ENCODE measurements at places on chromosomes 6 and 20. TPM values are rescaled to one million over a fixed set of nuclear protein-coding genes. Genes with fewer than 3 reads are reported as not detected.
A peak's percentile ranks its signal among the peaks of the same experiment; 100 is the strongest.

DNA sequence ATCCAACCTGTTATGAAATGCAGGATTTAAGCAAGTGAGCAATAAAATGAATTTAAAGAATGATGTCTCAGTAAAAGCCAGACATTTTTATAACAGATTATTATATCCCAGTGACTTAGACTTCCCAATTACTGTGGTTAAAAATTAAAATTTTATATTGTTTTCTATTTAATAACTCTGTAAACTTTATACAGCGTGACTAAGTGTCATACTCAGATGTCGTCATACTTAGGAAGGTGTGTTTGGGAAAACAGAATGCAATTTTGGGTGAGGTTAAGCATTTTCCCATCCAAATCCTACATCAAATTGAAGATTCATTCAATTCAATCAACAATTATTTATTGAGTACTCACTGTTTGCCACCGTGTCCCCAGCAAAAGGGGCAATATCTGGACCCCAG, 31.4 kb upstream of the FRMD1 start:
- no peak for DNase-seq

- DNase-seq = no peak
Measured at GRCh38 chr20:10492844-10493243, 57.7 kb downstream of the SLX4IP start.

GRCh38 chr6:53227847-53228246, 79.2 kb upstream of the GCM1 start:
- DNase-seq = no peak

Gene FKBP1A
- polyA plus RNA-seq = 45.1 TPM

Gene SOBP
- polyA plus RNA-seq = not detected

DNA sequence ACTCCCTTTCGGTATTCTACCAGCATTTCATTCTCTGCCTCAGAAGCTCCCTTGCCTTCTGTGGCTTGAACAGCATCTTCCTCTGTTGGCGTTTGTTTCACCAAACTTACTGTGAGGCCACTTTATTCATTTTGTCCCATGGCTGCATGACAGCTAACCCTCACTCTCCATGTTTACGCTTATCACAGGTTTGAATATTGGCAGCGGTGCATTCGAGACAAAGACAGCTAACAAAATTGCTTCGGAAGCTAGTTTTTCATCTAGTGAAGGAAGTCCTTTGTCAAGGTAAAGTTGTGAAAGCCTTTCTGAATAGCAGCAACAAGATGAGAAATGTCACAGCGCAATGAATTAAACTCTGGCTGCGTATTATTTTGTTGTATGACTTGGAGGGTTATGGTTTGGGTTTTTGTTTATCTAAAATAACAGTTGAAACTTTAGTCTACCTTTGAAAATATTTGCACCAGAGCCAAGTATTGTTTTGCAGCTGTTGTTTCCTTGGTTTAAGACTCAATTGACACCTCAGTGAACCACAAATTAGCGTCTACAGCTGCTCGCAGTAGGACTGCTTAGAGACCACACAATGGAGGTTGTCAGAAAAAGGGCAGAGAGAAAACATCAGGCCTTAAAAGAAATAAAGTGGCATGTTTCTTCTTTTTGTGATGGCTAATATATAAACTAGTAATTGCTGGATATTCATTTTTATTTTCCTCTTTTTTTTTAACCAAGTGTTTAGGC, 70.4 kb upstream of the XRN2 start:
- DNase-seq = no peak

Gene MATN4
- polyA plus RNA-seq = not detected

DNA sequence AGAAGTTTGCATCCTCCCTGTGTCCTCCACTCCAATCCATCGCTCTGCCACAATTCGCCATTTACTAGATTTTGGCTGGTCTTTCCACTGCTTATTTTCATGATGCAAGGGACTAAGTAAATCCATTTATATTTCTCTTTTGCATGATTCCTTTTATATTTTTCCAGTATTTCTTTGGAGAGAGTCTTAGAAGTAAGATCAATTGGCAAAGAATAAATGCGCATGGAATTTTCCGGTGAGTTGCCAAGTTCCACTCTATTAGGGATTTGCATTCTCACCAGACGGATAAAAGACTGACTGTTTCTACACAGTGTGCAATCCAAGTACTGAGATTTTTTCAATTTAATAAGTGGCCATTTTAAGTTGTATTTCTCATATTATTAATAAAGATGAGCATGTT, 91.7 kb upstream of the PHACTR3 start:
- DNase-seq = no peak

GRCh38 chr6:98416027-98416426, 418.3 kb upstream of the POU3F2 start:
- no peak for DNase-seq

Gene FKBP1C
- 0.21 TPM for polyA plus RNA-seq

Gene TPD52L1
- 4.4 TPM for polyA plus RNA-seq

Gene TBC1D20
- polyA plus RNA-seq = 33.2 TPM

DNA sequence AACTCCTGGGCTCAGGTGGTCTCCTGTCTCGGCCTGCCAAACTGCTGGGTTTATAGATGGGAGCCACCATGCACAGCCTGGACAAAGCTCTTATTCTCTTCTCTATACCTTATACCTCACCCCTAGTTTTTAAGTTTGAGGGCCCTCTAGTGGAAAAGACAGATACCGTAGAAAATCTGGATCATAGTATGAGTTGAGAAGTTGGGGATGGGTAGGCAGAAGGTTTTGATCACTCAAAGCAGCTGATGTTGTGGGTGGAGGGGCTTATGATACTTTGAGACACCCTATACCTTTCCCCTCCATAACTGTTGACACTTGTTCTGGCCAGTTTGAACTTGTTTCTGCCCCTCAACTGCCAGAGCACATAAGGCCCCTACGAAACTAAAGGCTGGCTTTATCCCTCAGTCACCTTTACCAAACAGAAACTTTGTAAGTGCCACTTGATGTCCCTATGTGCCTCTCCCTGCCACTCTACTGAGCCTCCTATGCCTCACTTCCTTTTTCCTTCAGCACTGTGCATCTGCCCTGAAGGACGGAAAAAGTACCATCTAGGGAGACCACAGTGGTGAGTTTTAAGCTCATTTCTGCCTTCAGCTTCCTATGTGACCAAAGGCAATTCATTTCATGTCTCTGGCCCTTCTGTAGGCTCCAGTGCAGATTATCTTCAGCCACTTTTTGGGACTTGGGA, 28.6 kb downstream of the RALY start:
- DNase-seq = peak; percentile 18

DNA sequence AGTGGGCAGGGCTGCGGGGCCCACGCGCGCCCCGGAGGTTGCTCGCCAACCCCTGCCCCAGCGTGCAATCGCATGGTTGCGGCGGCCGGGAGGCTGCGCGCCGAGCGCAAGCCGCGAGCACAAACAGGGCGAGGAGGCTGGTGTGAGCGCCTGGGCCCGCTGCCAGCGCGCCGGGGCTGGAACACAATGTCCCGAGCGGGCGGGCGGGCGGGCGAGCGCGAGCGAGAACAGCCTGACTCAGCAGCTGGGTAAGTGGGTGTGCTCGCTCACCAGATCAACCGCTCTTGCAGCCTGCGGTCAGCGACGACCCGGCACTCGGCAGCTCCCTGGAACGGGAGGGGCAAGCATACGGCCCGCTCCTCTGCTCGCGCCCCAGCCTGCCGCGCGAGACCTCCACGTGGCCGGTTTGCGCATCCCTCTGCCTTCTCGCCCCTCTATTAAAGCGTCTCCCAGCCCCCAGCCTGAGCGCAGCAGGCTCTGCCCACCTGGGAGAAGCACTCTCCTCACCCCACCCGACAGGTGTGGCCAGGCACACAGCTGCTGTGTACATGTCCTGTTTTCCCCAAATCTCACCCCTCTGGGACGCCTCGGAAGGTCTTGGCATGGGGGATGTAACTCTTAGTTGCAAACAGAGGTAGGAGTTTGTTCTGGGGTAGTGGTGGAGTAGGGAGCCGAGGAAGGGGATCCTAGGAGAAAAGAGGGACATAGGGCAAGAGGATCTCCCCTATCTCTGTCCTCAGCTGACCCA, 8.7 kb upstream of the ARMC12 start:
- DNase-seq = peak; percentile 89

Gene SLC17A2
- polyA plus RNA-seq = not detected

GRCh38 chr6:41135062-41135832, 18.9 kb downstream of the TREML1 start:
- no peak for DNase-seq

DNA sequence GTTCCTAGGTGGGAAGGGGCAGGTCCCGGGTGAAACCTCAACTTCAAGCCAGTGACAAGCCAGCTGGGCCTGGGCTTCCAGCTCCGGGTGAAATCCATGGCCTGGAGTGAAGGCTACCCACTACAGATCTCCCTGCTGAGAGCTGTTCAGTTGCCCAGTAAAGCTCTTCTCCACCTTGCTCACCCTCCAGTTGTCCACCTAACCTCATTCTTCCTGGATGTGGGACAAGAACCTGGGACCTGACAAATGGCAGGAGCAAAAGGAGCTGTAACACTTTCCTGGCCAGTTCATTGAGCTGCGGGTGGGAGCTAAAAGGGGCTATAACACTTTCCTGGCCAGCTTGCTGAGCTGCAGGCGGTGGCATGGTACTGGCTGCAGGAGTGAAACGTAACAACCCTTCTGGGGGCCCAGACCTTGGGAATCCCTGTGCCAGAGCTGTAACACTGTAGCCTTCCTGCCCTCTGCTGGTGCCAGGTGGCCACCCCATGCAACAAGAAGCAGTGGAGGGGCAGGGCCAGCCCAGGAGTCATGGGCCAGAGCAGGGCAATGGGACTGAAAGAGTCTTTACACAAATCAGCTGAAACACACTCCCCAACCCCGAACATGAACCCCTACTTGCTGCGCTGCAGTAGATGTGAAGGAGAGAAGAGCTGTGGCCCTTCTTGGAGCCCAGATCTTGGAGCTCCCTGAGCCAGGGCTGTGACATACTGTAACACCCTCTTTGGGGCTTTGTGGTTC, 3.6 kb upstream of the HINT3 start:
- no peak for DNase-seq

GRCh38 chr6:137964876-137965275, 97.8 kb downstream of the TNFAIP3 start:
- DNase-seq = no peak

Gene TFAP2C
- not detected for polyA plus RNA-seq

GRCh38 chr20:35954907-35955251, 577 bp upstream of the SCAND1 start:
- peak; percentile 68 for DNase-seq
